ENCODE measurements at places on chromosomes 5 and 9. TPM values are rescaled to one million over a fixed set of nuclear protein-coding genes. Genes with fewer than 3 reads are reported as not detected.

DNA sequence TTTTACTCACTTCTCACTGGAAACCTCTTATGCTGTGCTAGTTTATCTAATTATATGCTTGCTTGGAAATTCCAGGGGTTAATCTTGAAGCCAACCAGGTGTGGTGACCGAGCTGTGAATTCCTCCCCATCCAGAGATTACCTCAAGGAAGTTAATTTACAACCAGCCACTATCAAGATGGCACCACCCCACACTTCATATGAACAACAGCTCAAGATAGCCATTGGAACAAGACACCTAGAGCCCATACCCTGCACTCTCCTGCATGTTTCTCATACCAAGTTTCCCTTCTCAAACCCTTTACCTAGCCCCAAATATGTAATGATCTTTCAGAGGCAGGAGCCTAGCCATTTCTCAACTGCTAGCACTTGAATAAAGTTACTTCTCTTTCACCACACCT, 2156.9 kb upstream of the C9orf72 start:
- peak; percentile 4 for DNase-seq

DNA sequence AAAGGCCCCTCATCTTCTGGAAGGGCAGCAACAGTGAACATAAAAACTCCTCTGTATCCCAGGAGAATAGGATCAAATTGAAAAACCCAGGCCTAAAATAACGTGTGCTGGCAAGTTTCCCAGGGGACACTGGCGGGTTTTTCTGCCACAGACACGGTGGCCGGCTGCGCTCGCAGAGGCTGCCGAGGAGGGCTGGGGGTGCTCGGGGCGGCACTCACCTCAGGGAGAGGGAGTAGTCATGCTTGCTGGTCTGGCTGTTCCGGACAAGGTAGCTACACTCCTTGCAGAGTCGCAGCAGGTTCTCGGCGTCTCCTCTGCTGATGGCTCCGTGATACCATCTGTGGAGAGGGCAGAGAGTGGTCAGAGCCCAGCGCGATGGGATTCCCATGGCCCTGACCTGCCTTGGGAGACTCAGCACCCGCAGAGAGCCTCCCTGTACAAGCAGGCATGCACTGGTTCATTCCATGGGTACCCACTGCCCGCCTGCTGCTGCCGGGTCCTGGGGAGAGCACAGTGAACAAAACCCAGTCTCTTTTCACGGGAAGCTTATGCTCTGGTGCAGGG, 44.6 kb upstream of the SLC25A51 start:
- no peak for DNase-seq

- no peak for DNase-seq
These were observed 90.3 kb upstream of the PLCXD3 start for GRCh38 chr5:41600731-41601130.

- no peak for DNase-seq
These were observed 64.9 kb downstream of the PTTG1 start for GRCh38 chr5:160486573-160486972.

Gene FOXD4L4
- total RNA-seq, result not detected

Gene ABCA1
- total RNA-seq, result 25.4 TPM

Gene CPLANE1
- 16.7 TPM for total RNA-seq

Gene MAP1B
- total RNA-seq, result 58.0 TPM

Gene PCA3
- not detected for total RNA-seq

All from Caki2 (cell line).